ENCODE measurements at places on chromosomes 7 and 10.

- DNase-seq = no peak
Measured at GRCh38 chr7:116165717-116166116, 44.6 kb upstream of the TES start.

DNA sequence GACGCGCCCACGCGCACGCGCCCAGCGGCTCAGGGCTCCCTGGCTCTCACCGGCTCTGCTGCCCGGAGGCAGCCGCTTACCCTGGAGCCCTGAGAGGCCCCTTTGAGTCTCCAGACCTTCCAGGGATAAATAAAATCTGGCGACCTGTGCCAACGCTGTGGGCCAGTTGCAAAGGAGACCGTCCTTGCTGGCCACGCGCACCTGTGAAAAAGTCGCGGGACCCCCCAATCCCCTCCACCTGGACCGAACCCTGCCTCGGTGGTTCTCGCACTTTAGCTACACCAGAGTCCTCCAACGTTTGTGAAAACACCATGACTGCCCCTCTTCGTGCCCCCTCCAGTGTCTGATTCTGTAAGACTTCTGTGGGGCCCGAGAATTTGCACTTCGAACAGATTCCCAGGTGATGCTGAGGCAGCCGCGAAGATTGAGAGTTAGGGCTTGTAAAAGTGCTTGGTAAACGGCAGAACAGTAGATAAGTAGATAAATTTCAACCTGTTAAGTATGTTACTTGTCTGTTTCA, 102.4 kb upstream of the SVIL start:
- no peak for DNase-seq

- no peak for DNase-seq
Measured at GRCh38 chr10:6516929-6517284, 63.2 kb downstream of the PRKCQ start.

DNA sequence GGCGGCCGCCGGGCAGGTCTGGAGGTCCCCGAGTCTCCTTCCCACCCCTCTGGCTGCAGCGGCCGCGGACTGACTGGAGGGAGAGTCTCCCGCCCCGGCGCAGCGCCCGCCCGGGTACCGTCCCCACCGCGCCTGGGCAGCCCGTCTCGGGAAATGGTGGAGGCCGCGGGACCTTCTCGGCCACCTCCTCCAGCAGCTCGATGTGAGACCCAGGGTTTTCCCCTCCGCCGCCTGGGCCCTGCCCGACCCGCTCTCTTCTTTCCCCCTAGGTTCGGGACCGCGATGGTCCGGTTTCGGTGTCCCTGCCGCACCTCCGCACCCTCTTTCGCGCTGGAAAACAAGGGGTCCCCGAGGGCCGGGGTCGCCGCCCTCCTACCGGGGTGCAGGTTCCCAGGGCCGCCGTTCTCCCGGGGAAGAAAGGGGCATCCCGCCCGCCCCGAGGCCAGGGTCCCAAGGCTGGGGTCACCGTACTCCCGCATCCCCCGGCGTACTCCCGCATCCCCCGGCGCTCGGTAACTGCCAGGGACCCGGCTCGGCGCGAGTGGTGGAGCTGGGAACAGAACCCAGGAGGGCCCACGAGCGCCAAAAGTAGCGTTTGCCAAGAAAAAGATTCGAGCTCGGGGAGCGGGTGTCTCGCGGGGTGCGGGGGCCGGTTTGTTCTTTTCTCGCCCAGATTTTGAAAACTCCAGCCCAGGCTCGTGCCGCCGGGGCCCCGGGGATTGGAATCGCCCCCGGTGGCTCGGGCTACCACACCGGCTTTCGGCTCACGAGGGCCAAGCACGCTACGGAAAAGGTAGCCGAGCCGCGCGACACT, 3.4 kb downstream of the TNRC18 start:
- DNase-seq = no peak

DNA sequence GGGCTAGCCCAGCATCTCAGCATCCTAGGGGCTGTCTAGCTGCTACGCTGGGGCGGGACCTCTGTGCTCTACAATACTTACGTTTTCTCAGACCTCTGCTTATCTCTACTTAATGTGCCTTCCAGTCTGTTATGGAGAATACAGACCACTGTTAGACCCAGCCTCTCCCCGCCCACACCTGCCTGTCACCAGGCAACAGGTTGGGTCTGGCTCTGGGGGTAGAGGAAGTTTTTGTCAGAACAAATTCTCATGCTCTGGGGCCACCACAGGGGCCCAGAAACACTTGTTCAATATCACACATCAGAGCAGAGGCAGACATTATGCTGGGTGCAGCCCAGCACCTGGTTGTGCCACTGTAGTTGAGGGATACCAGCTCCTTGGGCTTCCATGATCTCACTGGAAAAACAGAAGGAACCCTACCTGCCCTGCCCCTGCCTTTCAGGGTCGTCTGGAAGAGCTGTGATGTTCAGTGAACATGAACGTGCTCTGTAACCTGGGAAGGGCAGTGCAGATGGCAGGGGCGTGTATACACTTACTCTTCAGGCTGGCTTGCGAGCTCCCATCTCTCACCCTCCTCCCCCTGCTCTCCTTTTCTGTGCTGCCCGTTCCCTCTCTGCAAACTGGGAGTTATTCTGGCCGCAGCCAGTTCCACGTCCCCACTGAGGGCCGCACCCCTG, 135.2 kb upstream of the PODXL start:
- DNase-seq = no peak

GRCh38 chr7:74253835-74254128, 417 bp downstream of the RFC2 start:
- no peak for DNase-seq

DNA sequence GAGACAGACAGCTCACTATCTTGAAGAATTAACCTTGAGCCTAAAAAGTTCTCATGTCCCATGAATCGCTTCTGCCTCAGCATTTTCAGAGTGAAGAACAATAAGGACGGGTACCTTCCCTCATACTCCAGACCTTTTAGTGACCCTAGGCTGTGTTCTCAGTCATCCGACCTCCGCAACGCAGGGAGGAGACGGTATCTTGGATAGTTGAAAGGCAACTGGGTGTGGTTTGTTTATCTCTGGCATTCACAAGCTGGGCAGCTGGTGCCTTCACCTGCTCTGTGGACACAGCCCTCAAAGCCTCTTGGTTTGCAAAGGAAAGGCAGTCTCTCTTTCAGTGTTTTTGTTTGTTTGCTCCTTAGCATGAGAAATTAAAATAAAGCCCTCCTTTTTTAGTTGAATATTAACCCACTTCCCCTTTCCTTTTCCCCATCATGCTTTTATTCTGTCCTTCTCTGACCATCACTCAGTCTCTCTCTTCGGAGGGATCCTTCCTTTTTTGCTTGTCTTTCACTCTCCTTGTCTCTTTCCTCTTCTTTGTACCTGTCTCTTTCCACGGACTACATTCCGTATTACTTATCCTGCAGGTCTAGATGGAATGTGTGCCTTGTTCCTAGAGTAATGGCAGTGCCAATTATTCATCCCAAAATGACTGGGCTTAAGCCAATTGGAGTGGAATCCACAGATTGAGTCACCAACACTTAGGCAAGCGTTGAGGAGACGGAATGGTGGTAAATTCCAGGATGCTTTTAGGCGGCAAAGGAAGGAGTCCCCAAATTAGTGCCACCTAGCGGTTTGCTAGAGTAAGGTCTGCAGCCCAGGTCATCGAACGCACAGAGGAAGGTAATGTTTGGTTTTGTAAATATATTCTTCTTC, 45.8 kb downstream of the PRR15 start:
- no peak for DNase-seq

GRCh38 chr10:103507235-103508191, 14.0 kb downstream of the NEURL1 start:
- DNase-seq = no peak

DNA sequence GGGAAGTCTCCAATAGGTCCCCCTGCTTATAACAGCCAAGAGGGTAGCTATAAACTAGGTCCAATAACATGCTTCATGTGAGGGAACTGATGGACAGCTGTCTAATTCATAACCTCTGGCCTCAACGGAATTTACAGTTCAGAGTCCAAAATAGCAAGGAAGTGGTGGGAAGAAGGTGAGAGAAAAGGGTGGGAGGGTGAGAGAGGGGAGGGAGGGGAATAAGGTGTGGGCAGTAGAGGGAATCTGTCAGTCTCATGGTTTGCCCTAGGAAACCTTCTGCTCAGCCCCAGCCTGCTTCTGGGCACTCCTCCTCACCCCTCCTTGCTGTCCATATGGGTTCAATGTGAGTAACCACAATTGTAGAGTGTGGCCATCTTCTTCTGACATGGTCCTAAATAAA, 133.4 kb upstream of the ADO start:
- no peak for DNase-seq

DNA sequence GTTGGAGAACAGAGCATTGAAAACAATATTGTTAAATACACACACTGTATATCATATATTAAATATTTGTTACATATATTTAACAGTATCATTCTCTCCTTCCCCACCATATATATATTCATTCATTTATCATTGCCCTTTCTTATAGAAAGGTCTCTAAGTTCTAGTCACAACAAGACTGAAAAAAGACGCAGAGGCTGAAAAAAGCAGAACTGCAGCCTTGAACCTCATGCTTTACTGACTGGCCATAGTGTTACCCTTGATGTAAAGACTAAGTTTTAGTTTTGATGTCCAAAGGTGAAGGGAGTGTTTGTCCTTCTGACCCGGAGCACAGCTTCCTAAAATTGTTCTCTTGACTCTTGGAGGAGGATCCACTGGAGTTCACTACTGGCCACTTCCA, 247.9 kb downstream of the PTEN start:
- DNase-seq = no peak

DNA sequence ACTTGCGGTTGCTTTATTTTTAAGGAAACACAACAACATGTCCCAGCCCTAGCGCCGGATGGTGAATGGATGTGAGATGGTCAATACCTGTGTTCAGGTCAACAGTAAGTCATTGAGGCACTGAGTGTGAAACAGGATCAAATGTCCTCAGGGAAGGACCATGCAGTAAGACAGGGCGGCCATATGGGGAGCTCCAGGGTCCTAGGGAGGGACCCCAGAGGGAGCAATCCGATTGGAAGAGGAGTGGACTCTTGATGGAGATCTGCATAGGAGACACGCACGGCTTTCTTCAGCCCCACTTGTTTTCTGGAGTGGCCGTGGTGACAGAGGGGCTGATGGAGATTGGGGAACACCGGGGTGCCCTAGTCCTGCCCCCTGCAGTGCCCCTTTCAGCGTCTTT, 423.8 kb upstream of the MKI67 start:
- no peak for DNase-seq

DNA sequence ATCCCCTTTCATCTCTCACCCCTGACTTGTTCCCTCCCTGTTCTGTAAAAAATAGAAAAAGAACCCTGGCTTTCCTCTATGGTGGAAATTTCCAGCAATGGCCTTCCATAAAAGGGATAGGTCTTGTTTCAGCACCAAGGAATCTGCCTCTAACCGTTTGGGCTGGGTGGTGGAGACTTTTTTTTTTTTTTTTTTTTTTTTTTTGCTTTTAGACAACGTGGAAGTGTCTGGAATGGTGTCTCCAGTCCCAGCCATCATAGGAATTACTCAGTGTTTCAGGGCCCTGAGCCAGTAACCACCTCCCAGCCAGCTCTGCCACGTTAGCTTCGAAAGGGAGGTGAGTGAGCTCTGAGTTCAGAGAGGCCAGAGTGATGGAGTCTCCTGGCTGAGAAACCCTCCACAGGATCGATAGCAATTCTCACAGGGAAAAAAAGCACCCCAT, 97.3 kb upstream of the COL1A2 start:
- DNase-seq = no peak

DNA sequence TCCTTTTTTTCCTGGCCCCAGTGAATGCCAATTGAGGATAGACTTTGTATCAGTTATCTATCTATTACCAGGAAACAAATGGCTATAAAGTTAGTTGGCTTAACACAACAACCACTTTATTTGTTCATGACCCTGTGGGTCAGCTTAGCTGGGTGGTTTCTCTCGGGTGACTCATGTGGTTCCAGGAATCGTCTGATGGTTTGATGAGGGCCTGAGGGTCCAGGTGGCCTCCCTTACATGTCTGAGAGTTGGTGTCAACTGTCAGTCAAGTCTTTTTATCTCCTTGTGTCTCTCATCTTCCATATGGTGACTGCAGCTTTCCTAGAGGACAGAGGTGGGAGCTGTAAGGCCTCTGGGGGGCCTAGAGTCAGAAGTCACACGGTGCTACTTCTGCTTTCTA, 15.3 kb upstream of the MAPK8 start:
- no peak for DNase-seq

DNA sequence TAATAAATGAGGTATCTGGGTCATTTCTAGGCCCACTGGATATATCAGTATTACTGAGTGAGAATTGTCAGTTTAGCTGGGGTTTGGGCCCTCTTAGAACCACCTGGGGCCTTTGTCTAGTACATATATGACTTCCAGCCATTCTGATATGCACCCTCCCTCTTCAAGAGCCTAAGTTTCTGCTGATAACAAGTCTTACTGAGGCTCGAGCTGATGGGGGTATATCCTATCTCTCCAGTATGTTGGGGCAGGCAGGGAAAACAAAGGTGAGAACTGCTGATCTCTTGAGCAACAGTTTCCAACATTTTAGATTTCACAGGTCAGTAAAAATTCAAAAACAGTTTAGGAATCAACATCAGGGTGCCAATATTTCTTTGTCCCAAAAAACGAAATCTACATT, 10.8 kb upstream of the ZNRF2 start:
- no peak for DNase-seq

DNA sequence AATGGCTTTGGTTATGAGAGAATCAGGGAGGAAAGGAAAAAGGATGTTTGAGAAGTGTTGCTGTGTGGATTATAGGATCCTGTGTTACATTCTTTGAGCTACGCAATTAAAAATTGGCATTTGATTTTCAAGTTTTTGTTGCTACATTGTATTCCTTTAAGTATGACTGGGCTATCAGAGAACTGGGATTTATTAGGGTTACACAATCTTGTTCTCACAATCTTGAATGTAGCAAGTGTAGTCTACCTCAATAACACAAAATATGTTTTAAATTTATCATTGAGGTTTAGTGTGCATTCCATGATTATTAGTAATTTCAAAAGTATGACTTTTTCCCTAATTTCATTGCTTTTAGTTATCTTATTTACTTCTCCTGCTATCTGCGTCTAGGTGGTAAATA, 113.9 kb downstream of the CACNB2 start:
- DNase-seq = no peak

GRCh38 chr10:31346953-31347352, 27.9 kb downstream of the ZEB1 start:
- DNase-seq = no peak

- no peak for DNase-seq
Measured at GRCh38 chr10:29481906-29482440, 152.8 kb downstream of the SVIL start.

- DNase-seq = no peak
Measured at GRCh38 chr7:48837266-48837665, 87.1 kb upstream of the CDC14C start.

DNA sequence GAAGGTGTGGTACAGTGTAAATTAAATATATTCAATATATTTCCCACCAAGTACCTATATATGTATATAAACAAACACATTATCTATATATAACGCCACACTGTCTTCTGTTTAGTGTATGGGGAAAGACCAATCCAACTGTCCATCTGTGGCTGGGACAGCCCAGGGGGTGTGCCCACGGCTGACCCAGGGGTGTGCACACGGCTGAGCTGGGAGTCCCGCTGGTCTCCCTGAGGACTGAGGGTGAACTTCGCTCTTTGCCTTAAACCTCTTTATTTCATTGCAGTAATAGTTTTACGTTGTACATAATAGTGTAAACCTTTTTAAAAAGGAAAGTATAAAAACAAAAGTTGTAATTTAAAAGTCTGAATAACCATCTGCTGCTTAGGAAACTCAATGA, 6.3 kb downstream of the EN2 start:
- DNase-seq = no peak

GRCh38 chr10:104334965-104335650, 3.2 kb downstream of the ITPRIP start:
- no peak for DNase-seq

All from stimulated activated CD4-positive, alpha-beta T cell treated with anti-CD3 and anti-CD28 coated beads, Interleukin-12 subunit alpha, Interleukin-12 subunit beta, amount 100 ng/mL, for 24 hours (primary cell).